ENCODE measurements at places on chromosomes 2 and 18.

DNA sequence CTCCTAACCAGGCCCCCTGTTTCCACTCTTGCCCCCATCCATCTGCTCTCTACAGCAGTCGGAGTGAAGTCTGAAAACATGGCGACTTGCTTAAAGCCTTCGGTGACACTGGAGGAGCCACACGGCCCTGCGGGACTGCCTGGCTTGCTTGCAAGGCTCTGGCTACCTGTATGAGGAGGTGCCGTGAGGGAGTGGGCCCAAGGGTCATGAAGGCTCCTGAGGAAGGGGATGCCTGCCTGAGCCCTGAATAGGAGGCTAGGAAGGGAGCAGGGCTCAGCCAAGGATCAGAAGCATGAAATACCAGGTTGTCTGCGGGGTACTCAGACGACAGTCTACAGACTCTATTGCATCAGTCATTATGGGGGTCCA, 75.4 kb downstream of the EMX1 start:
- DNase-seq: no peak

DNA sequence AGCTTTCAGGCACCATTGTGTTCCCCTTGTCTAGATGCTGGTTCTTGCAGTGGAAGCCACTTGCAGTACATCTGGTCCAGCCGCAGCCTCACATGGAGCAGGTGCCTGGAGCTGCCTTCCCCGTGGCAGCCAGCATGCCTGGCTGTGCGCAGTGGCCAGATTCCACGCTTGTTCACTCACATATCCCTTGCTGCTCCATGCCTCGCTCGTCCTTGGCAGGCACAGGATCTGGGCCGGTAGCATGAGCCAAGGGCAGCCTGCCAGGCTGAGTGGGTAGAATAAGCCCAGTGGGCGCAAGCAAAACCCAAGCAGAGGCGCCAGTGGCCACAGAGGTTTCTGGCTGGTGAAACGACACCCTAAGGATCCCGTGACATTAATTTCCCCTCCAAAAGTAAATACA, 20.6 kb downstream of the TMX3 start:
- DNase-seq: no peak

- DNase-seq: no peak
Observed at GRCh38 chr2:170218931-170219330, 41.0 kb downstream of the MYO3B start.

DNA sequence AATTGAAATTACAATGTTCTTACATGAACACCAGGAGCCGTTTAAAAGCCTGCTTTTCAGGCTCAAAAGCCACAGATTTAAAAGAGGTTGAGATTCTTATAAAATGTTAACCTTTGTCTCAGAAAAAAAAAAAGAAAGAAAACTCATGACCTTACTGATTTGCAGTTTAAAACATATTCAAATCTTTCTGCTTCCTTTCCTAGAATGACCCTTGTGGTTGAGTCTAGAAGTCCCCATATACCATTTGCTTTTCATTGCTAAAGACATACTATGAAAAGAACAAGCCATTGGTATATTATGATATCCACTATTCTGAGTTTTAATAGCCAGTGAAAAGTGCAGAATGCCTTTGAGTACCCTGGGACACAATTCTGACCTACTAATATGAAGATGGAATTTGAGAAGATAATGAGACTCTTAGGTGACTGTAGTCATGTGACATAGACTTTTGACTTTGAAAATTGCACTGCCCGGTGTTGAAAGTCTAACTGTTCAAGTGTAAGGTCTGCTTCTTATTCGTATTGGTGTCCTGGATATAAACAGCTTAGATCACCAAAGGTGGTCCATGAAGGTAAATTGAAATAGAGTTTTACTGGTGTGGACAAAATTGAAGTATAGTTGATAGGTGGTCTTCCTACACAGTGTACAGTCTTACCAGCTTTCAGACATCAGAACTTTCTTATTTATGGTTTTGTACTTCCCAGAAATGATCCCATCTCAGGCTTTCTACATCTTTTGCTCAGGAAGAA, 117.0 kb downstream of the DOCK10 start:
- no peak for DNase-seq

DNA sequence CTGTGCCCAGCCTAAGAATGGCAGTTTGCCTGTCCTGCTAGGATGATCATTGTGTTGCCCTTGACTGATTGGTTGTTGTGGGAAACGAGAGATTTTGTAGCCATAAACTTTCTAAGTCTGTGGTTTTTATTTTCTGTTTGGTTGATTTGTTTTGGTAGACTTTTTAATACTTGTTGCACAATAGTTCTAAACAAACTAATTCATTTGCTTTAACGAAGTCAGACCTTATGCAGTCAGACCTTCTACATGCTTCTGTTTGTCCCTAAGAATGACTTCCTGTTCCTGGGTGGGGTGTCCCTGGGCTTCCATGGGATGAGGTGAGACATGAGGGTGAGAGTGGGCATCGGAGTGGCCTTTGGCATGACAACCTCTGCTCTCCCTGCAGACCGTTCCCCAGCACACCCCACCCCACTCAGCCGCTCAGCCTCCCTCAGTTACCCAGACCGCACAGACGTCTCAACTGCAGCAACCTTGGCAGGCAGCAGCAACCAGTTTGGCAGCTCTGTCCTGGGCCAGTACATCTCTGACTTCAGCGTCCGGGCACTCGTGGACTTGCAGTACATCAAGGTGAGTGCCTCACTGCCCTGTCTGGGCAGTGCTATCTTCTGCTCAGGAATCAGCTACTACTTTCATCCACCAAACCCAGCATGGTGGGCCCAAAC, 7.8 kb upstream of the CNNM3 start:
- DNase-seq: no peak

- no peak for DNase-seq
Observed at GRCh38 chr2:128578406-128579390, 260.0 kb upstream of the HS6ST1 start.

All from stimulated activated CD4-positive, alpha-beta T cell treated with anti-CD3 and anti-CD28 coated beads, TNF-alpha, amount 100 ng/mL, for 1 hour (primary cell).